Activated B cell treated with CpG ODN at 0.5 μM for 24 hours (primary cell): ENCODE measurements at places on chromosomes 1 and 21.

DNA sequence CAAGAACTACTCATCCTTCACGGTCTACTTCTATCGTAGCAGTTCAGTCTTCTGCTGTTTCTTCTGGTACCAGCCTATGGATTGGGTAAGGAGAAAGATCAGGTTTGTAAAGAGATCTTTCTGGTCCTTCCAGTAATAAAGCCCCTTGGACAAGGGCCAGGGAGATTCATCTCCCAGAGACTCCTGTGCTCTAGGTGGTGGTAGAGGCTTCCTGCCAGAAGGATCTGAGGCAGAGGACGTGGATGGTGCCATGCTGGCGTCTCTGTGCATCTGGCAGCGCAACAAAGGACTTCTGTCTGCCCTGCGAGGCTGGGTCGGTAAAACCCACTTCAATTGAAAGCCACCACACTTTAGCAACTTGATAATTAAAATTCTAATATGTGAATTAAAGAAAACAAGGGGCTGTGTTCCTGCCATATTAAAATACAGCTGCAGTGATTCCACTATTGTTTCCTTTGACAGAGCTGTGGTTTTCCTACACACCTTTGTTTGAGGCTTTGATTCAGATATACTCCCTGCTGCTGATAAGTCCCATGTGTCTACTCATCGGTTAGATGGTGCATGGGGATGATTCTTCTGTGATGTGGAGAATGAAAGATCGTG is 73.6 kb downstream of the ROR1 start:
- no peaks in the 10 kb centered on the region for H3K36me3 ChIP-seq
- H3K27me3 ChIP-seq, result peaks cover 3% of the 10 kb centered on the region
- DNase-seq, result no peak
- H3K4me3 ChIP-seq, result no peak overlapping the region
- H3K4me1 ChIP-seq, result no peaks in the 10 kb centered on the region

DNA sequence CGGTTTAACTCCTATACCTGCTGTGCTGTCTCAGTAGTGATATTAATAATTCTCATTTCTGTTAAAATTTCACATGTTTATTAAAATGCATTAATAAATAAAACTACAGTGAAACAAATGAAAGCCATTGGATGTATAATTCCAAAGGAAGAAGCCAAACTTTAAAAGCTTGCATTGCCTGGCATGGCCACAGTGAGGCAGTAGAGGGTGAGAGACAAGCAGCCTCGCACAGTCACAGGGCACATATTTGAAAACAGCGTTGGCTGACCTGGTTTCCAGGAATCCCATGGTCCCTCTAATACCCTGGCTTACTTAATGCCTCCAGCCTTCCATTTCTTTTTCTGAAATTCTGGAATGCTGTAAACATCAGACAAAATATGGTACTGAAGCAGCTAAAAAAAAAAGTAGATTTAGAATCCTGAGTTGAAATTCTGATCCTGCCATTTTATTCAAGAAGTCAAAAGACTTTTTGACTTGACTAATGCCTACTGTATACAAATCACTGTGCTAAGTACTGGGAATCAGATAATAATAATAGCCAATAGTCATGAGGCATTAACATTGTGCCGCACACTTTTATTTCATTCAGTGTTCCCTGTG is 6.7 kb upstream of the RNASEL start:
- no peaks in the 10 kb centered on the region for H3K27me3 ChIP-seq
- H3K27ac ChIP-seq, result no peak overlapping the region
- H3K36me3 ChIP-seq, result peaks cover 9% of the 10 kb centered on the region
- H3K4me3 ChIP-seq, result no peak overlapping the region
- DNase-seq, result peak; percentile 33

DNA sequence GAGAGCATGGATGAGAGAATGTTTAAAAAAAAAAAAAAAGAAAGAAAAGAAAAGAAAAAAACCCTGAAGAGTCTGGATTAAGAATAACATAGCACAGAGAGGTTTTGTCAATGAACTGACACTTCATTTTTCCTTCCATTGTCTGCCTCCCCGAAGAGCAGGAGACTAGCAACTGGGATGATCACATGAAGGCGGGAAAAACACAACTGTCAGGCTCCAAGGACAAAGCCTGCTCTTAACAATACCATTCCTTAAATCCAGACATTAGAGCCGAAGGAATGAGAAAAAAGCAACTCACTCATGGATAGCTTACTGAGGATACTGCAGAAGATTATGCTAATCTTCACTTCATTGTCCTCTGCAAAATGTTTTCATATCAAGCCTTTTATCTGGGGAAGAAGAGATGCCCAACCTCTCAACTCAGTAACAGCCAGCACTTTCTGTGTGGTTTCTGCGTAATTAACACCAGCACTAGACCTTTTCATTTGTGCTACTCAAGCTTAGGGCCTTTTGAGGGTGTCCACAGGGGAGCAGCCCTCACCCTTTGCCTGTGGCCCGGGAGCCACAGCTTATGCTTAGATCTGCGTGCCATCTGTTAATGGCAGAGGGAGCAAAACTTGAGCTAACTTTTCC is 182.3 kb downstream of the BARHL2 start:
- no peak overlapping the region for H3K4me3 ChIP-seq
- H3K27ac ChIP-seq, result no peak overlapping the region
- no peaks in the 10 kb centered on the region for H3K36me3 ChIP-seq
- H3K27me3 ChIP-seq, result no peaks in the 10 kb centered on the region
- no peak for DNase-seq
- H3K4me1 ChIP-seq, result no peaks in the 10 kb centered on the region

DNA sequence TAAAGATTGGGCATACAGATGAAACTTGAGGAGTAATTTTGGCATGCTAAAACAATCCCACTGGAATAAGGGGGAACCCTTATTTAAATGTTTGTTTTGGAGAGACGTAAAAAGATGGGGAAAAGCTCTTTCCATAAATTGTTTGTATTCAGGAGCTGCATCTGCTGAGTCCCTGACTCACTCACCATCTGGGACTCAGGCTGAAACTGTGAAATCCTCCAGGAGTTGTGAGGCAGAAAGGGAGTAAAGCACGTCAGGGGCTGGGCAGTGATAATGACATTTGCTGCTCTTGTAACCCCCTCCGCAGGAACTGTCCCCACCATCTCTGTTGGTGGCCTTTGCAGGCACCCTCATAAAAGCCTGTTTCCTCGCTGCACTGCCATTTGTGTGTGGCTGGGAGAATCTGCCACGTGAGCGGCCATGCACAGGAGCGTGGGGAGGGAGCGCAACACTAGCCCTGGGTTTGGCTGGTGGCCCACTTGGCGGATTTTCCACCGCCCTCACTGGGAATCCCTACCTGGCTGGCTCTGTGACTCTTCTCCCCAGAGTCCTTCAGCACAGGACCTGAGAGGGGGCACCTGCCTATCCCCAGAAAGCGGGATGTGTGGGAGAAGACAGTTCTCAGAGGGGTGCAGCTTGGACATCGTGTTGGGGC is 45.3 kb downstream of the ZSCAN20 start:
- no peaks in the 10 kb centered on the region for H3K36me3 ChIP-seq
- peaks cover 26% of the 10 kb centered on the region for H3K27me3 ChIP-seq
- no peak overlapping the region for H3K27ac ChIP-seq
- no peak overlapping the region for H3K4me3 ChIP-seq

DNA sequence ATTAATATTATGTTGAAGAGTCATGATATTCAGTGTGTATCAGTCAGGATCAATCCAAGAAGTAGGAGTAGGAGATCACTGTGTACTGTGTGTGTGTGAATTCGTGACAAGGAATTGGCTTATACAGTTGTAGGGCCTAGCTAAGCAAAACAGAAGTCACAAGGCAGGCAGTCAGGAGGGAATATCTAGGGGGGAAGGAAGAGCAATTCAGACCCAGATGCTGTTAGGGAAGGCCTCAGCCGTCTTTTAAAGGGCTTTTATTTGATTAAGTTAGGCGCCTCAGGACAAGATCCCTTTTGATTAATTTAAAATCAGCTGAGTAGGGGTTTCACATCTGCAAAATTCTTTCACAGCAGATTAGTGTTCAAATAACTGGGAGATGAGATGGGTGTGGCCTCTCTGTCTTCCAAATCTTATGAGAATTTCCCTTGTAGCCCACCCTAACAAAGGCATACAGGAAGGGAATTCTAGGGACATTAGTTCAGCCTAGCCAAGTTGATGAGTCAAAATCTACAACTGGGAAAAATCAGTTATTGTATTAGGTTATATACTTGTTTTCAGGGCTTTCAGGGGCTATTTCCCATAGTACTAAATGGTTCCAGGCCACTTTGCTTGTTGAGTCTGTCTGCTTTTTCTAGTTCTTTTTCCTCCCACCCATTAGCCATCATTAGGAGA is 47.4 kb downstream of the ALG6 start:
- H3K36me3 ChIP-seq, result peaks cover 58% of the 10 kb centered on the region
- no peak overlapping the region for H3K27ac ChIP-seq
- no peak overlapping the region for H3K4me3 ChIP-seq
- no peak for DNase-seq
- no peaks in the 10 kb centered on the region for H3K27me3 ChIP-seq

DNA sequence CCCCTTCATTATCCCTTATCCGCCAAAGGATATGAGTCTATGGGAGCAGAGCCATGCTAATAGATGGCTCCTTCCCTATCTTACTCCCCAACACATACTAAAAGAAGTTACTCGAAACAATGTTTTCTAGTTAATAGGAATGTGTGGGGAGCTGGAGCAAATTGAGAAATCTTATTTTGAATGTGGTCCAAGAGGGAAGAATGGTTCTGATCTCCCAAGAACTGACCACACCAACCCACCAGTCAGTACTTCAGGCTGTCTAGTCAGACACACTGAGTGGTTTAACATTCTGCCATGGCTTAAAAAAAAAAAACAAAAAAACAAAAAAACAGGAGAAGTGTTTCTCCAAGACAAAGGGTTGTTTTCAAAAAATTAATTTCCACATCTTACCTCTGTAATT is 31.5 kb upstream of the DNASE2B start:
- H3K4me3 ChIP-seq, result no peak overlapping the region
- H3K27me3 ChIP-seq, result no peaks in the 10 kb centered on the region
- no peaks in the 10 kb centered on the region for H3K4me1 ChIP-seq

DNA sequence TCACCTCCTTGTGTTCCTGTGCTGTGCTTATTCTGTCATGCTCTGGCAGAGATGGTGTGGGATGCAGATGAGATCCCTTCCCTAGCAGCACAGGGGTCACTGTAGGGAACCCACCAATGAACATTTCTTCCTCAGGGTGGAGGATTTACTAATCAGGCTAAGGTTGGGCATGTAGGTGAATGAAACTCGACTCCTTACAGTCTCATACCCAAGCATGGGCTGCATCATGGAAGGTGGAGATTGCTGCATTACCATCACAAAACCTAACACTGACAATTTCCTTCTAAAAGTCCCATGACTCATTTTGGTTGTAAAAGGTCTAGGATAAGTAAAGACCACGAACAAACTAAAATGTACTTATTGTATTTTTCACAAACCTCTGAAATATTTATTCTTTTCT is 399.9 kb downstream of the DSCAM start:
- no peaks in the 10 kb centered on the region for H3K27me3 ChIP-seq
- H3K36me3 ChIP-seq, result no peaks in the 10 kb centered on the region
- no peak for DNase-seq
- H3K27ac ChIP-seq, result no peak overlapping the region
- no peaks in the 10 kb centered on the region for H3K4me1 ChIP-seq

DNA sequence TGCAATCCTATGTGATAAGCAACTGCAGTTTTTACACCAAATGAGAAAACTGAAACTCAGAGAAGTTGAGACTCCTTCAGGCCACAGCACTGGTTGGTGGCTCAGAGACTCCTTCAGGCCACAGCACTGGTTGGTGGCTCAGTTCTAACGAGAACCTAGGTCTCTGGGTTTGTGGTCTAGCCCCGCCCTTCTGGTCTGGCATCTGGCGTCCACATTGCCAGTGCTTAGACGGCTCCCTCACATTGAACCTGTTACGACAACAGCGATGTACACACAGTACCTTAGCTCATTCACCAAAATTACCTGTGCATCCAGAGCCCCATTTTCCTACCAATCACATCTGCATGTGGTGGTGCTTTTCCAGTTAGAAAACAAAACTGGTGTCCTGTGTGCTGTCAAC is 66.1 kb downstream of the NID1 start:
- no peaks in the 10 kb centered on the region for H3K36me3 ChIP-seq
- peaks cover 3% of the 10 kb centered on the region for H3K27me3 ChIP-seq
- DNase-seq, result no peak
- peak overlapping the region; percentile 6 for H3K4me3 ChIP-seq

- H3K27me3 ChIP-seq, result peaks cover 2% of the 10 kb centered on the region
- H3K4me1 ChIP-seq, result no peaks in the 10 kb centered on the region
- DNase-seq, result no peak
- no peak overlapping the region for H3K27ac ChIP-seq
- H3K4me3 ChIP-seq, result no peak overlapping the region
Observed at GRCh38 chr1:185776522-185776921, 42.3 kb downstream of the HMCN1 start.

DNA sequence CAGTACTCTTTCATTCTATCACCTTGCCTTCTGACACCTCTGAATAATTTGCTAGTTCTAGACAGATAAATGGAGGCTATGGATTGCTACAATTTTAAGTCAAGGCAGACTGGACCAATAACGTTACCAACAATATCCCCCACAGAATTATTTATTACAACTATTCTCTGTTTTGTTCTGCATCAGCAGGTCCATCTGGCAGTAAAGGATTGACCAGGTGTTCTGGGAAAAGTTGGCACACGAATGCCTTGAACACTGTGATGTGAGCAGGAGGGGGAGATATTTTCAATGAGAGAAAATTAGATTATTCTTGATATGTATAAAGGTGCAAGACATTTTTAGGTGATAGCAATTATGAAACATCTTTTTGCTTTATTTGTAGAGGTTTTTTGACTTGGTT is 718.8 kb upstream of the TMPRSS15 start:
- no peak for DNase-seq
- H3K36me3 ChIP-seq, result no peaks in the 10 kb centered on the region
- no peaks in the 10 kb centered on the region for H3K27me3 ChIP-seq
- no peak overlapping the region for H3K4me3 ChIP-seq
- H3K27ac ChIP-seq, result no peak overlapping the region

GRCh38 chr1:154186852-154187501 is 4.9 kb downstream of the TPM3 start:
- no peak overlapping the region for H3K27ac ChIP-seq
- peaks cover 12% of the 10 kb centered on the region for H3K4me1 ChIP-seq
- H3K36me3 ChIP-seq, result peaks cover 11% of the 10 kb centered on the region
- H3K27me3 ChIP-seq, result peaks cover 7% of the 10 kb centered on the region

GRCh38 chr21:14773777-14774345 is 227.7 kb upstream of the SAMSN1 start:
- DNase-seq, result peak; percentile 28
- H3K27ac ChIP-seq, result no peak overlapping the region
- H3K4me1 ChIP-seq, result peaks cover 9% of the 10 kb centered on the region
- no peaks in the 10 kb centered on the region for H3K27me3 ChIP-seq
- H3K36me3 ChIP-seq, result no peaks in the 10 kb centered on the region

DNA sequence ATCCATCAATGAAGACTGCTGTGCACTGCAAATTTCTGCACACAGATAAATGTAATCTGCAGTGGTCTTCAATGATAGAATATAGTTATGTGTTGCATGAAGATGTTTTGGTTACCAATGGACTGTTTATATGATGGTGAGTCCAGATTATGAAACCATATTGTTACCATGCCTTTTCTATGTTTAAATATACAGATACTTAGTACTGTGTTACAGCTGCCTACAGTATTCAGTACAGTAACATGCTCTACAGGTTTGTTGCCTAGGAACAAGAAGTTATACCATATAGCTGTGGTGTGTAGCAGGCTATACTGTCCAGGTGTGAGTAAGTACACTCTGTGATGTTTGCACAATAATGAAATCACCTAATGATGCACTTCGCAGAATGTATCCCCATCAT is 40.8 kb downstream of the SORT1 start:
- no peaks in the 10 kb centered on the region for H3K36me3 ChIP-seq
- no peak overlapping the region for H3K27ac ChIP-seq
- no peaks in the 10 kb centered on the region for H3K4me1 ChIP-seq
- peaks cover 11% of the 10 kb centered on the region for H3K27me3 ChIP-seq
- no peak for DNase-seq
